Stimulated activated CD4-positive, alpha-beta T cell treated with anti-CD3 and anti-CD28 coated beads, Interleukin-1b, Interleukin-23, amount 100 ng/mL, for 24 hours (primary cell): ENCODE measurements at places on chromosomes 5 and 9.

DNA sequence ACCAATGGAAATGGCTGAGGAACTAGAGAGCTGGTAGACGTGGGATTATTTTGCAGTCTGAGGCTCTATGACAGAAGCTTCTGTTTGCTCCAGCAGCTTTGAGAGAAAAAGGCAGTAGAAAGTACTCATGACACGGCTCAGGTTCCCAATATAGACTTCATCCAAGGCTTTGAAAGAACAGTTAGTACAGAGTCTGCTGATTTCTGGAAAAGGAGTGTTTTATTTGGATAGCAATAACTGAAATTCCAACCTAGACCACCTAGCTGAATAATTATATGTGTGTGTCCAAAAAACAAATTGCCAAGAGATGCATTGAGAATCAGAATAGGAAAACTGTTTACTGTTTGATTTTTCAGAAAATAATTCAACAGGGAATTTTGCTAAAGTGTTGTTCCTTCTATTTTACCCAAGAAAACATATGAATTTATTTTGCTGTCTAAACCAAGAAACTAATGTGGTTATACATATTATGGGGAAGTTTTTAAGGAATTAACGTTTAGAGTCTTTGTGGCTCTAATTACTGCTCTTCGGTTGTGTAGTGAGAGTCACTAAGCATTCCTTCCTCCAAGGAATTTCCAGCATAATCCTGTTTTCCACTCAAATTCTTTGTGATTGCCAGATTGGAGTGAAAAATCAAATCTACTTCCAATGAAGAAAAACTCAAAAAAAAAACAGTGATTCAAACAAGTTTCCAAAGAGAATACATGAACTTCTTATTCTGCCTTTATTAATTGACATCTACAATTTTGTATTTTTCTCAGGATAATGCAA lies 18.1 kb upstream of the MTX3 start:
- DNase-seq, result no peak

- no peak for DNase-seq
These were observed 164.7 kb downstream of the TSSK1B start for GRCh38 chr5:113270086-113270485.

GRCh38 chr5:96315431-96315830 lies 117.6 kb downstream of the PCSK1 start:
- DNase-seq, result no peak

DNA sequence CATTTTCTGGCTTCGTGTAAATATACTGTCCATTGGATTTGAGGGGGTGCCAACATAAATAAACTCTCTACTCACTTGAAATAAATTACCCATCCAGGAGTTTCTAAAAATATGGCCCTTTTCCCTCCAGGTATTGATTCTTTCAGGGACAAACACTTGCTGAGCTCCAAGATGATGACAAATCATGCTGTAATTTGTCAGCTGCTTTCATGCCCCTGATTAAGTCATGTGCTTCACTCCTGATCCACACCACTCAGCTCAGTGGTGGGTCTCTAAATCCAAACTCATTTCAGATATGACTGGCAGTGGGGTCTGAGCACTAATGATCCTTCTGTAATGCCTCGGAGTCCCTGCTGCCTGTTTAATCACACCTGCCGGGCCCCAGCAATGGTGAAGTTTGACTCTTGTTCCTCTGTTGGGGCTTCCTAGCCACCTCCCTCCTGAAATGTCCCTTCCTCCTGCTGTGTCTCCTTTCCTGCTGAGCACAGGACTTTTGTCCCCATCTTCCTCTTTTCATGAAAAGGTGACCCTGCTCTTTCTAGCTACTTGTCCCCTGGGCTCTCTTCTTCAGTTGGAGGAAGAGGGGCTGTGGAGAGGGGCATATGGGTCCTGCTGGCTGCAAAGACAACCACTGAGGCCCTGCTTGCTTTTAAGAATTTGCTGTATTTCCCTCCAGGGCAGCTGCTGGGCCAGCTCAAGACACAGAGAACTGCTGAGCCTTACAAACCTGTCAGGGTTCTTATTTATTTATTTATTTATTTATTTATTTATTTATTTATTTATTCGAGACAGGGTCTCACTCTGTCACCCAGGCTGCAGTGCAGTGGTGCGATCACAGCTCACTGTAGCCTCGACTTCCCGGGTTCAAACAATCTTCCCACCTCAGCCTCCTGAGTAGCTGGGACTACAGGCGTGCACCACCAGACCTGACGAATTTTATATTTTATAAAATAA lies 200.0 kb downstream of the ATP10B start:
- no peak for DNase-seq

DNA sequence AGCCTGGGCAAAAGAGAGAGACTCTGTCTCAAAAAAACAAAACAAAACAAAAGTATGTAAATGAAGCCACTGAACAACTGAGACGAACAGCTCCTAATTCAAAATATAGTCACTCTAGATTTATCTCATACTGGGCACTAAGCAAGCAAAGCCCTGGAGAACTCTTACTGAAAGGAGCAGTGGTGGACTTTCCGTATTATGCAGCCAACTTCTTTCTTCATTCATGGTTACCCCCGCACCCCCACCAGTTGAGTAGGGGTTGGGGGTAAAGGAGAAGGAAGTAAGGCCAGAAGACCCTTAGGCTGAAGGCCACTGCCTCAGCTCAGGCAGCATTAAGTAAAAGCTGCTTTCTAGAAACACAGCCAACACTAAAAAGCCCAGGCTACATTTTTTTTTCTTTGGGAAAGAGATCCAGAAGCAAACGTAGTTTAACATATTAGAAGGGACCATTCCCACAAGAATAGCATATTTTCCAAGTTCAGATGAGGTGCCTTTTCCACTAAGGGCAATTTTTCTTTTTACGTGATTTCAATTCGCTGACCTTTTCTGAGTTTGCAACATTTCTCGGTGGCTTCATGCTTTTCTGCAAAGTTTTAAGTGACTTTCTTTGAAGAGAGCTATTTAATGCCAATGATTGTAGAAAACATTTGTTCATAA lies 55.3 kb downstream of the MAPKAP1 start:
- no peak for DNase-seq

GRCh38 chr5:39114155-39114554 lies 40.0 kb upstream of the RICTOR start:
- DNase-seq, result no peak

- no peak for DNase-seq
These were observed 4.6 kb upstream of the UGCG start for GRCh38 chr9:111891910-111892499.

DNA sequence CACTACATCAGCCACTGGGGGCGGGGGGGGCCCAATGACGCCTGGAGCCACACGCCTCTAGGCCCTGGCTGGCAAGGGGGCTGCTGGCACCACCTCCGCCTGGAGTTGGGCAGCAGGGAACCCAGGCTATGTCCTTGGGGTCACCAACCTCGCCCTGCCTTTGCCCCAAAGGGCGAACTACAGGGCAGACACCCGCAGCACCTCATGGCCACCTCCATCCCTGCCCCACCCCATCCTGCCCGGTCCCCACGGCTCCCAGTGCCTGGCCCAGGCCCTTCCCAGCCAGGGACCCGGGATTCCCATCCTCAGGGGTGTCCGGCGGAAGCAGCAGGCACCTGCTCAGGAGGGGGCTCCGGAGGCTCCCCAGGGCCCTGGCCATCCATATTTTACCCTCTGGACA lies 37.0 kb downstream of the NACC2 start:
- DNase-seq, result no peak

DNA sequence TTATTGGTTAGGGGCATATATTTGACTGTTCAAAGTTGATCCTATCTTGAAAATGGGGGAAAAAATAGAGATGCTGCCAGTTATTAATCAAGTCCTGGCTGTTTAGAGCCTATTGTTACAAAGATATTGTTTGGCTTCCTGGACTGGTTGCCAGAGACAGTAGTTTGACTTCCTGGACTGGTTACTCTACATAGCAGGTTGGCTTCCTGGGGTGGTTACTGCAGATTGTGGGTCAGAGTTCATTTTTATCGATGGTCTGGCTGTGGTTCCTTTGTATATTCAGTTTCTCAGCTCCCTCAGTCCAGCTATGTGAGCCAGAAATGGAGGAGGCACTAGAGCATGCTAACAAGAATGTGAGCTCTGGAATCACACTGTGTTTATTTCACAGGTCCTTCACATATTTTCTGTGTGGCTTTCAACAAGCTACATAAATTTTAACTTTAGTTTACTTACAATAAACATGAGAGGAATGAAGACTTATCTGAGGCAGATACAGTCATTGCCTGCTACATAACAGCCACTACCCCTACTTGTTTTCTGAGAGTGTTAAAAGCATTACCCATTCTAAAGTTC lies 137.6 kb downstream of the TRPM3 start:
- no peak for DNase-seq

- DNase-seq, result no peak
These were observed 238.0 kb upstream of the PTGER4 start for GRCh38 chr5:40441733-40442132.

- DNase-seq, result no peak
These were observed 59.1 kb downstream of the BOD1 start for GRCh38 chr5:173557123-173557903.

DNA sequence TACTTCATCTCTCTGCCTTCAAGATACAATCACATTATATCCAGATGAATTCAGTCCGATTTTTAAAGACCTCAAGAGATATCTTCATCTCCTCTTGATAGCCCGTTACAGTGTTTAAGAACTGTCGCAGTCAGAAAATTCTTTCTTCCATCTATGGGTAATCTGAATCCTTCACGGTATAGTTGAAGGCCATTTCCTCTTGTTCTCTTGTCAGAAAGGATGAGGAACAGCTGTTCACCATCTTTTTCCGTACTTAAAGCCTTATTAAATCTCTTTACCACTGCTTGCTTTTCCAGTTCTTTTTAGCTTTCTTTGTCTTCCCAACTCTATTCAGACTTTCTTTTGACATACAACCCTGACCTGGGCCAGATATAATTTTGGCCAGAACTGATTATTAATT lies 121.8 kb downstream of the XRCC4 start:
- no peak for DNase-seq

DNA sequence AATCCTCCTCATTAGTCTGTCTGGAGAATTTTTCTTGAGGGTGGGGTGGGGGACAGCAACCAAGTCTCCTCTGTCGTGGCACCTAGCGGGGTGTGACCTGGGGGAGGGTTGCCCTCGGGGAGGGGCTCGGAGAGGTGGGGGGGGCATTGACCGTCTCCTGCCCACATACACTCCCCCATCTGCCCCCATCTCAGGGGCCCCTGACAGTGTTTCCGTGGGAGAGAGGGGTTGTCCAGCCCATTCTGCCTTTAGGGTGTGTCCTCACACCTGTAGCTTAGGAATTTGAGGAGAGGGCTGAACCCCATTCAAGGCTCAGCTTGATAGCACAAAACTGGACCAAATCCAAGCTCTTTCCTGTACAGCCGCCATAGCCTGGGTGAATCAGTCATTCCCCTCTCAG lies 5.9 kb upstream of the CXXC5 start:
- DNase-seq, result no peak

- DNase-seq, result no peak
These were observed 41.6 kb downstream of the CSF1R start for GRCh38 chr5:150044712-150045111.

- no peak for DNase-seq
These were observed 283.0 kb downstream of the AOPEP start for GRCh38 chr9:95009459-95009858.

DNA sequence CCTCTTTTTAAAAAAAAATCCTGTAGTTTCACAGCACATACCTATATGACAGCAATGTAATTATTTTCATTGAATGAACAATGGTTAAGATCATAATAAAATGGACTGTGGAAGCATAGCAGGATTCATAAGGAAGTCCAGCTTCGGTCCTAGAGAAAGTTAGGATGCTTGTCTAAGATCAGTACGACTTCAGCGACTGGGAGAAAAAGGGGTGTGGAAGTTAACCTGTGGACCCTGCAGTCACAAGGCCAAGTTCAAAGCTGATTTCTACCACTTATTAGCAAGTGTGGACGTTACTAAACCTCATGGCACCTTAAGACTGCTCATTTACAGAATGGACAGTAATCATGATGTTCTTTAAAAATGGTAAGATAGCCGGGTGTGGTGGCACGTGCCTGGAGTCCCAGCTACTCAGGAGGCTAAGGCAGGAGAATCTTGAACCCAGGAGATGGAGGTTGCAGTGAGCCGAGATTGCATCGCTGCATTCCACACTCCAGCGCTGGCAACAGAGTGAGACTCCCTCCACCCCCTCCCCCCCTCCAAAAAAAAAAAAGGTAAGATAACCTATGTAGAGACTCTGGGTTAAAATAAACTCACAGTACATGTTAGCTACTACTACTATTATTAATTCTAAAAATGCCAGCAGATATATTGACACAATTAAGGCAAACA lies 71.6 kb upstream of the PCA3 start:
- no peak for DNase-seq

DNA sequence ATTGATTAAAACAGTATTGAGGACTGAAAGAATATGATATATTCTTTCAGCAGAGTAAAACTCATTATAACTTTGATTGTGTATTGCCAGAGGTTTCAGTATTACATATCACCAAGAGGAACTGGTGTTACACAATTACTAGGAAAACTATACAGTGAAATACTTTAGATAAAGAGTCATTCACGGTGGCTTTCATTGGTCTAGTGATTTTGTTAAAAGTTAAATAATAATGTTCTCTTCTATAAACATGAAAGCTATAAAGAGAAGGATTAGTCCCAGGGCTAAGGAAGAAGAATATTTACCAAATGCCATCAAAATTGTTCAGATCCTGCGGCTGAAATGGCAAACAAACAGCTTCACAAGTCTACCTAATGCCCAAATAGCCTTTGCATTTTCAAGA lies 306.2 kb downstream of the SEMA5A start:
- no peak for DNase-seq

- no peak for DNase-seq
These were observed 103.7 kb upstream of the MPDZ start for GRCh38 chr9:13383216-13383615.

DNA sequence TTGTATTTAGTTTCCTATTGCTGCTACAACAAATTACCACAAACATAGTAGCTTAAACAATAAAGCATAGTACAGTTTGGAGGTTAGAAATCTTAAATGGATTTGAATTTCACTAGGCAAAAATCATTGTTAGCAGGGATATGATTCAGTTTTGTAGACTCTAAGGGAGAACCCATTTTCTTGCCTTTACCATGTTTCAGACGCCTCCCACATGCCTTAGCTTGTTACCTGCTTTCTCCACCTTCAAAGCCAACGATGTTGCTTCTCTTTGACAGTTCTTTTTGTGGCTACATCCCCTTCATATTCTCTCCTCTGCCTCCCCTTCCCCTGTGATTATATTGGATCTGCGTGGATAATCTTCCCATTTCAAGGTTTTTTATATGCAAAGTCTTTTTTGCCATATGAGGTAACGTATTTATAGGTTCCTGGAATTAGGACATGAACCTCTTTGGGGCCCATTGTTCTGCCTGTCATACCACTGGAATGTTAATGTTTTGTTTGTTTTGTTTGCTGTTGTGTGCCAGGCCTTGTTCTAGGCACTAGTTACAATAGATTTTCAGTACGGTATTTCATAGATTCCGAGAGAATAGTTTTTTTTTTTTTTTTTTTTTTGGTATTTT lies 54.1 kb downstream of the UHRF2 start:
- no peak for DNase-seq

- DNase-seq, result no peak
These were observed 95.0 kb downstream of the ATG10 start for GRCh38 chr5:82066791-82067190.

GRCh38 chr5:174617910-174618309 lies 106.5 kb upstream of the MSX2 start:
- no peak for DNase-seq

GRCh38 chr5:158431369-158432029 lies 572.6 kb upstream of the CLINT1 start:
- no peak for DNase-seq
